ENCODE measurements at places on chromosomes 4 and X. TPM values are rescaled to one million over a fixed set of nuclear protein-coding genes. Genes with fewer than 3 reads are reported as not detected.

Gene MID2
- polyA plus RNA-seq: 12.8 TPM

Gene CISD2
- 23.0 TPM for polyA plus RNA-seq

DNA sequence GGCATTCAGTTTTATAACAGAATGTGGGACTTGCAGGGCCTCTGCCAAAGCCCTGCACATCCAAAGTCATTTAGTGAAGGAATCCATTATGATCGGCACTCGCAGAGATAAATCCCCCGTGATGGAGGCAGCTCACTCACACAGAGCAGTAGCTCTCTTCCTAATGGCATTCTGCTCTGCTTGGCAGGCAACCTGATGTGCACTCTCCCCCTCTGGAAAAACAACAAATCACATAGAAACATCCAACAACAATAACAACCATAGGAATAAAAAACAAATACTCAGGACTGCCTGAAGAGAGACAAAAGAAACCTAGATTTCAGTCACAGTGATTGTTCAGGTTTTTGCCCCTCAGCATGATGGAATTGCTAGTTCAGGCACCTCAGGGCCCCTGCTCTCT is 59.7 kb downstream of the NAA11 start:
- no peak for DNase-seq

Gene RTL5
- polyA plus RNA-seq: 1.5 TPM

- peak; percentile 44 for DNase-seq
These were observed 57.1 kb upstream of the EFHC2 start for GRCh38 chrX:44400588-44400987.

DNA sequence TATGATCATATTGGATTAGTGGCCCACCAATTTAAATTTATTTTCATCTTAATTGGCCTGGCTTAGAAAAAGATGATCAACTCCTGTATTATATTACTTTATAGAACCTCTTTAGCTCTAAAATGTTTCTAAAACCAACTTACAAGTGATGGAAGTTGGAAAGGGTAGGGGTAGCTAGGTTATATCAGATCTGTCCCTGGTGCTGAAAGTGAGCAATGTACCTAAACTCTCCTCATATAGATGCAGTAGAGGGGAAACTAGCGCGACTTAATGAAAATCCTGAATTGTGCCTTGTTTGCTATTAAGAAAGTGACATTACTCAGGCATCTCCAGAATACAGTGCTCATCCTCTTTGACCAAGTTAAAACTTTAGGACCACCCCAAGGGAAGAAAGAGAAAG is 7.5 kb upstream of the PTCHD1 start:
- no peak for DNase-seq

DNA sequence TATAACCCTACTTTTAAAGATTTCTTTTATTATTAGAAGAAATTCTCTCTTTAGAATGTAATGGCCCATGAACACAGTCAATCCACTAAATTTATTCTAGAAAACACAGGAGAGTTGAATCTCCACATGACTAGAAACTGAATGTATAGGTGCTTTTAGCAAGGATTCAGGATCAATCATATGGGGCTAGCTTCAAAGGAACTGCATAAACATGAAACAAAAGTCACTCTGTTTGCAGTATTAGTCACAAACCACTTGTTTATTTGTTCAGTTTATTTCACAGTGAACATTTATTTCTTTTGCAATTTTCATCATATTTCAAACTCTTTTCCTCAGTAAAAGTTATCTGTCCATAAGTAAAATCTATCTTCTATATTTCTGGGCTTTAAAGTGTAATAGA is 1604.6 kb downstream of the PCDH18 start:
- DNase-seq: no peak

Gene RAB39B
- polyA plus RNA-seq: 0.26 TPM

DNA sequence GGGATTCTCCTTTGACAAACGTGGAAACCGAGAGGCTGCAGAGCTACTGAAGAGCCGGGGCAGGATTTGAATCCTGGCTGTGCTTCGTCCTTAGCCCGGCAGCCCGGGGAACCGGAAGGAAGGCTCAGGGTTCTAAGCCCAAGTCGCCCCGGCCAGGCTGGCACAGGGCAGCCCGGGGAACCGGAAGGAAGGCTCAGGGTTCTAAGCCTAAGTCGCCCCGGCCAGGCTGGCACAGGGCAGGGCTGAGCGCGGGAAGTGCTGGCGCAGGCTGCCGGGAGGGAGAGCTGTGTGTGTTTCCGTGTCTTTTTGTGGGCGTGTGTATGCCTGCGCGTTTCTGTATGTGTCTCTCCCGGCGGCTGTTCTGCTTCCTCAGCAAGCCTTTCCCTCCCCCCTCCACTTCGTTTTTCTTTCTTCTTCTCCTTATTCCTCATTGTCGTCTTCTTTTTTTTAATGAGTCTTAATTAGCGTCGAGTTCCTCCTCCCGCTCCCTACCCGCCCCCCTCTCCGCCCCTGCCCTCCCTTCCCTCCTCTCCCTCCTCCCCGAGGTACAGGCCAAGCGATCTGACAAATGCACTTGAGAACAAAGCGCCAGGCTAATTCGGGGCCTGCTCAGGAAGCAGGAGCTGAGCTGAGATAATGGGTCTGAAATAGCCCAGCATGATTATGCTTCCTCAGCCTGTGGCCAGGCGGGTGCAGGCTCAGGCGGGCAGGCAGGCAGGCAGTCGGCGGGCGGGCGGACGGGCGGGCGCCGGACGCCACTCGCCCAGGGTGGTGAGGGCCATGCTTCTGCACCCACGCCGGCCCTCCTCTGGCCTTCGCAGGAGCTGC is 65.9 kb downstream of the EFNB1 start:
- no peak for DNase-seq

- no peak for DNase-seq
These were observed 23.5 kb downstream of the HAUS3 start for GRCh38 chr4:2218436-2218835.

DNA sequence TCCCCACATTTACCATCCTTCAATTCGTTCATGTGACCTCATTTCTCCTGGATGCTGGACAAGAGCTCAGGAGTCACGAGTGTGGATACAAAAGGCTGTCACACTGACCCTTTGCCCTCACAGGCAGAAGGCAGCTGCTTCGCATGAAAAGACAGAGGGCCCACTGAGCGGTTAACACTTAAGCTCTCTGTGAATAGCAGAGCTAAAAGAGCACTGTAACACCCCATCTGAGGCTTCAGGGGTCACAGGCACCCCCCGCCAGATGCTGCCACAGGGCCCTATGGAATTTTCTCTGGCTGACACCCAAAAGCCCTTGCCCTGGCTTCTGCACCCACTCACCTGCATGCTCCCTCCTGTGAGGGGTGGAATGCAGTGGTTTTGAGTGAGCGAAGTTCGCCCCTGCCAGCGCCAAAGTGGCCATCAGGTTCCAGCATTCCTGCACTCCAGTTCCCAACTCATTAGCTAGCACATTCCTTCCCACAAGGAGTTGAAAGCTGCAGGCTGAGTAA is 360.9 kb downstream of the PPP3CA start:
- no peak for DNase-seq

GRCh38 chr4:129355516-129355915 is 259.6 kb downstream of the C4orf33 start:
- no peak for DNase-seq

DNA sequence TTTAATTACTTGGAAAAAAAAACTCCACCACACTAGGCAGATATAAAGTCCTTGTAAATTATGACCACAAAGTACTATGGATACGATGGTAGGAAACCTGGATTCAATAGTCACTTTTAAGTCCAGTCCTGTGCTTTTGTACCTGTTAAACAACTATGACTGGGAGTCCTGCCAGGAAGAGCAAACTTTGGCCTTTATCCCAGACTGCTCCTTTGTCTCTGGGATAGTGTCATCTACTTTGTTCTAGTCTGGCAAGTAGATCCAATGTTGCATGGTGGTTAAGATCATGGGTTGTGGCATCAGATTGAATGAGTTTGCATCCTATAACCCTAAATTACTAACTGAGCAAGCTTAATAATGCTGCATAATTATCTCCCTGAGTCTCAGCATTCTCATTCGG is 175.3 kb upstream of the FGF13 start:
- no peak for DNase-seq

GRCh38 chrX:1589356-1590130 is 1.9 kb upstream of the AKAP17A start:
- no peak for DNase-seq

DNA sequence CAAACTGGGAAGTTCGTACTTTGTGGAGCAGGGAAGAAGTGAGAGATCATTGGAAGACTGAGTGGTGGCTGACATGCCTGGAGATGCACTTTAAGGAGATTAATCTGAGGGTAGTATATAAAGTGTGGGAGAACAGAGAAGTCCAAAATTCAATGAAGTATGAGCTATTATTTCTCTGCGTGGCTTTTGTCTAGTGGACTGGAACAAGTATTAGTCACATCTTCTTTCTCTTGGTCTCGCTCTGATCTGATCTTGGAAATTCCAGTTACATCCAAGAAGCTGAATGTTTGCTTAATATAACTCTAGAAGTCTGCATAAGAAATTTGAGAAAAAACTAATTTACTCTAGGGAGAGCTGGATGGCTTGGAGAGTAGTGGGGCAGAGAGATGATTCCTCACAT is 64.8 kb upstream of the NR0B1 start:
- DNase-seq: no peak

Gene MMRN1
- not detected for polyA plus RNA-seq

DNA sequence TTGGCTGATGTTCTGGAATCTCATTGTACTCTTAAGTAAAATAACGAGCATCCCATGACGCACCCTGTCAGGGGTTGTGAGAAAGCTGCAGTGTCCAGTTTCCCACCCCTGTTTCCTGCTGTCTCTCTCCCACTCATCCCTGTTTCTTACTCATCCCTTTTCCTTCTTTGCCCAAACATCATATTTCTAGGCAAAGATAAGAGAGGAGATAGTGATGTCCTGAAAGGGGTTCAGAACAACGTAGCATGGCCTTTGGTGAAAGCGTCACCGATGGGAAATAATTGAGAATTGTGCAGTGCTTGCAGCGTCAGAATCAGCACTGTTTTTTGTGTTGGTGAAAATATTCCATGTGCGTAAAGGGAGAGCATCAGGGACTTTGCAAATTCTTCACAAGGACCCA is 23.5 kb upstream of the TMEM165 start:
- no peak for DNase-seq

Gene CSAG3
- not detected for polyA plus RNA-seq

GRCh38 chr4:123298261-123298660 is 98.3 kb upstream of the SPRY1 start:
- DNase-seq: no peak

DNA sequence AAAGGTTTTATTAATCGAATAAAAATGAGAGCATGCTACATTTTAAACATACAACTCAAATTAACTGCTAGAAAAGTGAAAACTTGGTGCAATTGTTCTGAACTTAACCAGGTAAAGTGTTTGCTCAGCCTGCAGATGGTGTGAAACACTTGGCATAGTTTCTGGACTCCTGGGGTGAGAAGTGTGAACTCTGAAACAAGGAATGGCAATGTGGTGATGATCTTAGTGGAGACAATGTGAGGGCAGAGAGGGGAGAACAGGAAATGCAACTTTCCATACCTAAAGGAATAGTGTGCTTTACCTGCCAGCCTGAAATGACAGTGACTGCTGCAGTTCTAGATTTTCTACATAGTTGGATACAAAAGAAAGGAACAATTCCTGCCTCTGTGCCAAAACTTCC is 57.4 kb downstream of the CCSER1 start:
- DNase-seq: no peak

- DNase-seq: no peak
These were observed 27.5 kb downstream of the ZFYVE28 start for GRCh38 chr4:2390784-2391421.

DNA sequence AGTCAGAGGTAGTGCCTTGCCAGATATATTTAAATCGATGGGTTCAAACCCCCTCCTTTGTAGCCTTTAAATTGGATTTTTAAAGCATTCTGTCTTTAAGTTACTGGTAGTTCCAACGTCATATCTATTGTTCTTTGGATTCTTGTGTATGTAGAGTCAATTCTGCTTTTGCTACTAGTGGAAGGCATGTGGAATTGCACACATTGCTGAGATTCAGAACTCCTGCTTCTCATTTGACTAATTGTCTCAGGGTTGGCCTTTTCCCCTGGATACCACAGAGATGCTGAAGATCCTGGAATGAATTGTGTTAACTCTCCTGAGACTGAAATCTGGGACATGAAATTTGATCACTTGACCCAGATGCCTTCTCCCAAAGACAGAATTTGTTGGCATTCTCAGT is 328.3 kb upstream of the RPS6KA3 start:
- DNase-seq: no peak

- DNase-seq: no peak
These were observed 29.4 kb downstream of the C4orf51 start for GRCh38 chr4:145709336-145709735.

- DNase-seq: no peak
These were observed 1001.2 kb downstream of the STIM2 start for GRCh38 chr4:27861802-27862201.

DNA sequence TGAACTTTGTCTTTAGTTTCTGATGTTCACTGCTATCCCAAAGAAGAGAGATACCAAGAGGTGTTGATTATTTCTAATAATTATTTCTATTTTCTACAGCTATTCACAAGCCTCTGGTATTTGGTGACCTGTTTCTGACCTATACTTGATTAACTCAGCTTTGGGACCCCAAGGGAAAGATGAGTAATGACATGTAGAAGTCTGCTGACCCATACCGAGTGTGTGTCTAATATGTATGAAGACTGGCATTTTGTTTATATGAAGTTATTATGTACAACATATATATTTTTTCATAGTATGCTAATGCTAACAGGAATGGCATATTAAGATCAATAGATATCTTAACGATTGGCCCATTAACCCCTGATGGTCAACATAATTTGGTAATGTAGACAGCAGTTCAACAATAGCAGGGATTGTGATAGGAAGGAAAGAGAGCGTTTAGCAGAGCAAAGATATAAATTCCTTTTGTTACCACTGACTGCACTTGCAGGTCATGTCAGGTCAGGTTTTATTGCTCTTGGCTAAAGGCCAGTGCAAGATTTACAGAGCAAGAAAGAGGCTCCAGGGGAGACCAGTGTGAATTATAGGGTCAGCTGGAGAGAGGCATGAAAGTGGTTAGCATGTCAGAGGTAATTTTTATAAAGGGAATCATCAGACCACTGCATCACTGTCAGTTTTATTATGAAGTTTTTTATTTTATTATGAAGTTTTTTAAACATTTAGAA is 94.7 kb upstream of the DIPK2B start:
- DNase-seq: no peak

DNA sequence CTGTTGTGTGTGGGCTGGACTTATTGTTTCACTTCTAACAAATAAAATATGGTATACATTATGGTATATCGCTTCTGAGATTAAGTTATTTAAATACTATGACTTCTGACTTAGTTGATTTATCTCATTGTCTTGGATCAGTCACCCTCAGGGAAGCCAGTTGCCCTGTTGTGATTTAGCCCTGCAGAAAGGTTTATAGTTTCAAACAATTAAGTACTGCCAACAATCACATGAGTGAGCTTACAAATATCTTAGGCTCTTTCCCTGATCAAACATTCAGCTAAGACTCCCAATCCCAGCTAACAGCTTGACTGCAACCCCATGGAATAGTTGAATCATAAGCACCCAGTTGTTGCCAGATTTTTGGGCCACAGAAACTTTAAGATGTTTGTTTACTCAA is 85.4 kb downstream of the MAGEC1 start:
- no peak for DNase-seq

- no peak for DNase-seq
These were observed at the start of gene FAM120C for GRCh38 chrX:54182864-54183613. FAM120C (minus strand) TSS chrX:54183254; CDS start chrX:54183198, 56 bp downstream.

Measured in BJ (cell line).